Pancreas (tissue), 10 donors: ENCODE measurements at places on chromosomes 2 and 18.

DNA sequence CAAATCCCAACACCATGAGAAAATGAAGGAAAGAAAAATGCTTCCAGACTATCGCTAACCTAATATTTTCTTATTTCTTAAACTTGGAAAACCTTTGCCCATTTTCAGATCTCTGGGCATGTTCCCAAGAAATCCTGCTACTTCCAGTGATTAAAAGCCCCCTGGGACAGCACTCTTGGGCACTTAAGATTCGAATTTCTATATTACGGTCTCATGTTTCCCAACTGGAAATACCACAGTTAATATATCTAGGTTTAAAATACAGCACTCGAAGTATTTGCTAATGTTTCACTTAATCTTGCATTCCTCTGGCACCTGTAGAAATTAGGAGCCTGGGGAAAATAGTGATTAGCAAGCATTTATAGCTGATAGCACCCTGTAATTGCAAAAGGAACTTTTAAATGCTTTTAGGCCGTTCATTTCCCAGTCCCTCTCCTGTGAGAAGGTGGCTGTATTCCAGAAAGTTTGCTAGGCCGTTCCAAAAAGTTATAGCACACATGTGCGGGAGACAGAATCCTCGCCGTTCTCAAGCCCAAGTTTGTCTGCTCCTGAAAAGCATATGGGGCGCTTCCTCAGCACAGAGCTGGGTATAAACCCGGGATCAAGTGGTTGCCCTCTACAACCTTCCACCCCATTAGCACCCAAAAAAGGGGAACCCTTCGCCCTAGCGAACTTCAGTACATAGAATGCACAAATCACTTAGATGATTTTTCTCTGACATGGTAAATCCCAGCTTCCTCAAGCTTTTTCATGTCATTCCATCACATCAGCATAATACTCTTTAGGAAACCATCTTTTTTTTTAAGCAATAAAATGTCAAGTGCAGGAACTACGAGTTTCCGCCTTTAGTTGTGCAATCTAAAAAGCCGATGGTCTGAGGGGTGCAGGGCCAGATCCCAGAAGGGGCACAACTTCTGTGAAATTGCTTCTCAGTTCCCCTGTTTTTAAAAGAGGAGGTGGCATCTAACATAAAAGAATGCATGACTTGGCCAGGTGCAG lies 60.6 kb downstream of the DIPK1C start:
- no peak for DNase-seq

DNA sequence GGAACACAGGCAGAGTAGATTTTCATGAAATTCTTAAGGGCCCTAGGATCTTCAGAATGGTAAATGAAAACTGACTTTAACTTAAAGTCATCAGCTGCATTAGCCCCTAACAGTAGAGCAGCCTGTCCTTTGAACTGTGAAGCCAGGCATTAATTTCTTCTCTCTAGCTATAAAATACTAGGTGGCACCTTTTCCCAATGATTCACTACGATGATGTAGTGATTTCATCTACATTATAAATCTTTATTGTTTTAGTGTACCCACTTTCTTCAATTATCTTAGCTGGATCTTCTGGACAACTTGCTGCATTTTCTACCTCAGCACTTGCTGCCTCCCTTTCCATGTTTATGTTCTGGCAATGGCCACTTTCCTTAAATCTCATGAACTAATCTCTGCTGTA lies 290.5 kb downstream of the NOL4 start:
- no peak for DNase-seq

GRCh38 chr2:60569680-60570111 lies 16.2 kb upstream of the BCL11A start:
- no peak for DNase-seq

DNA sequence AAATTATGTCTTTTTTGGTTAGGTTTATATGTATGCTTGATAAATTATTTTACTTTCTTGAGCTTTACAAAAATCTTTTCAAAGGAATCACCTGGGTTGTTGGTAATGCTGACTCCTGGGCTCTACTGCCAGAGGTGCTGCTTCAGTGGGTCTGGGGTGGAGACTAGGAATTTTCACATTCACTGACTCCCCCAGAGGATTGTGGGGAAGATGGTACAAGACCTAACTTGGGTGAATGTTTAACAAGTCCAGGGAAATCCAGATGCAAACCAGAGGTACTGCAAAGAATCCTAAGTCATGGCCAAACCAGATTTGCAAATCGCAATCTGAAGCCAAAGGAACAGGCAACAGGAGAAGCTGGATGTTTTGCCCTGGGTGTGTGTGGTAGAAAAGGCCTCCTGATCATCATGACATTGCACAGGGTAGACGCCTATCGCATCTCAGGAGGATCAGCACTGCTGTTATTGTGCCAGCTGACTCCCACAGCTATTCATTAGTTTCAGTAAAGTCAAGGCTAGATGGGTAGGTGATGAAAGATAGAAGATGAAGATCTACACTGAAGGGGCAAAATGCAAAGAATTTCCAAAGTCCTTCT lies 185.2 kb downstream of the BARD1 start:
- no peak for DNase-seq

DNA sequence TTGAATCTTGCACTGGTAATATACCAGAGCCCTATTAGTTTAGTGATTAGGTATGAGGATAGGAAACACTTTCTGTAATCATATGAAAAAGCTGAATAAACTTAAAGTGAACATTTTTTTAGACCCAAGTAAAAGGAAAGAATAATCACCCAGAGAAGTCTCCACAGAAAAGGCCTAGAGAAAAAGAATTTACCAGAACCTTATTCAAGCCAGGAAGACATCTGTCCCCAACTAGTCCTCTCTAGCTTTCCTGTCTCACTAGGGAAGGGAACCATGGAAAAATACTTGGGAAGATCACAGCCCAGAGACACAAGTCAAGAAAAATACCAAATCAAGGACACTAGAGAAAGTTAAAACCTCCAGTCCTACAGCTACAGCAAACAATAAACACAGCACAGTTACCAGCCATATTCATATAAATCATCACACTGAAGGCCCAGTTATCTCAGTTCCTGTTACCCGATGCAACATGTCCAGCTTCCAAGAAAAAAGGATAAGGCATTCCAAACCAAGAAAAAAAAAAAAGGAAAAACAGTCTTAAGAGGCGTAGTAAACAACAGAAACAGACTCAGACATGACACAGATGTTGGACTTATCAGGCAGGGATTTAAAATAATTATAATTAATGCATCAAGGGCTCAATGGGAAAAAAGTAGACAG lies 461.5 kb downstream of the IRS1 start:
- no peak for DNase-seq

- no peak for DNase-seq
These were observed 2.5 kb upstream of the RAD51AP2 start for GRCh38 chr2:17520761-17521160.

DNA sequence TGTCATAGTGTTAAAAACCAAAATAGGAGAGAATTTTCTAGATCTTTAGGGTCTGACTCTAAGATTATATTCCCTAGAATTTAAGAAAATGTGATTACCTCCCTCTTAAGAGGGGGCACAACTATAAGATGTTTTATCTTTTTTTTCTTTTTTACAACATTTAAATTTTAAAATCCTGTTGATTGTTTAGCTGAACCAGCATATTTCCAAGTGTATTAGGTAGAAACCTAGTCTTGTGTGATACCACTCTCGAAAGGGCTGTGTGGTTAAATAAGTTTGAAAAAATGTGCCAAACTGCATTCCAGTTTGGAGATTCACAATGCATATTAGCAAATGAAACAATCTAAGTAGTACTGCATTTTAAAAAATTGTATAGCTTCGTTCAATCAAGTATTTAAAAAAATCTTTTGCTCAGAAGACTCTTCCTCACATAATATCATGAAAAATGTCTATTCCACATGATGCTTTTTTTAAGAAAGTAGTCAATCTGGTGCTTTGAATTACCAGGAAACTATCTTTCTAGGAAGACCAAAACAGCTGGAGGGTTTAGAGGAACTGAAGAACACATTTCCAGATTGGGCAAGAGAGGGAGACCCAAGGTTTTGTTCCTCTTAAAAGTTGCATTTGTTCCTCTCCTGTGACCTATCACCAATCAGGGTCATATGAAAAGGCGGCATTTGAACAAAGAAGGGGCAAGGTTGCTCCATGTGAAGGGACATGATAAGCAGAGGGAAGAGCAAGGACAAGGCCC lies 98.8 kb downstream of the DPP4 start:
- DNase-seq: no peak

DNA sequence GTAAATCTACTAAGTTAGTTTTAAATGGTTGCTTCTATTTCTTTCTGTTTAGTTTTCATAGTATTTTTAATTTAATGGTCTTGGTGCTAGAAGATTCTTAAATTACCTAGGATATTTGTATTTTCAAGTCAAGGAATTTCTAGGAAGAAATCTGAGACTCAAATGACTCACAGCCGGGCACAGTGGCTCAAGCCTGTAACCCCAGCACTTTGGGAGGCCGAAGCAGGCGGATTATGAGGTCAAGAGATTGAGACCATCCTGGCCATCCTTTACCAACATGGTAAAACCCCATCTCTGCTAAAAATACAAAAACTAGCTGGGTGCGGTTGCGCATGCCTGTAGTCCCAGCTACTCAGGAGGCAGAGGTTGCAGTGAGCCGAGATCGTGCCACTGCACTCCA lies 95.5 kb downstream of the C2orf74 start:
- DNase-seq: no peak

GRCh38 chr2:176656038-176656775 lies 387.0 kb downstream of the MTX2 start:
- DNase-seq: no peak

DNA sequence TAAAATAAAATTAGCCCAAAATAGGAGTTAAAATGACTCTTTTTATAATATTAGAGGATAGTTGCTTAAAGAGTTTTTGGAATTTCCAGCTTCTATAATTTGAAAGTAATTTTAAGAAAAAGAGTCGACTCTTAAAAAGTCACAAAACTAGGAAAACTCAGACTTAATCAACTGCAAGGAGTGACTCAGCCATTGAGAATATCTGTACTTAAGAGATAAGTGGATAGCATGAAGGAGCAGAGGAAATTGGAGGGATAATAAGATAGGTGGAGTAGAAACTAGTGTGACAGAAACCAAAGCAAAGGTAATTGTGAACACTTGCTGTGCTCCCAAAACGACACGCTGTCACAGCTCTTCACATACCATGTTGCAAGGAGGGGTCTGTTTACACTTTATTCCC lies 8.4 kb downstream of the RSAD2 start:
- no peak for DNase-seq

GRCh38 chr2:120125195-120125594 lies 98.0 kb downstream of the TMEM185B start:
- no peak for DNase-seq

- DNase-seq: no peak
These were observed 55.3 kb upstream of the ID2 start for GRCh38 chr2:8626572-8626971.

DNA sequence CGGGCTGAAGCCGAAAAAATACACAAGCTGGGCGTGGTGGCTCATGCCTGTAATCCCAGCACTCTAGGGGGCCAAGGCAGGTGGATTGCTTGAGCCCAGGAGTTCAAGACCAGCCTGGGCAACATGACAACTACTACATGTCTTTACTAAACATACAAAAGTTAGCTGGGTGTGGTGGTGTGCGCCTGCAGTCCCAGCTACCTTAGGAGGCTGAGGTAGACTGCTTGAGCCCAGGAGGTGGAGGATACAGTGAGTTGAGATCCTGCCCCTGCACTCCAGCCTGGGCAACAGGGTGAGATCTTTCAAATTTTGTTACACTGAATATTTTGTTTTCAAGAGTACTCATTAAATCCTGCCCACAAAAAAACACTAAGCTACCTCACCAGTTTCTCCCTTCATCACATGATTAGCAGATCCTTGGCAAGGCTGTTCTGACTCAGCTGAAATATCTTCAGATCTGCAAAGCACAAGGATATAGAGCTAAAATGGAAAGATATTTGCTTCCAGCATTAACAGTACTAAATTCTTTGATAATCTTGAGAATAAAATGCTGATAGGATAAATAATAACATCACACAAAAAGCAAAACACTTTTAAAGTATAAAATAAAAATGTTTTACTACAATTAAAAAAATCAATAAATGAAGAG lies 28.2 kb upstream of the MCM6 start:
- no peak for DNase-seq

GRCh38 chr2:25420820-25421237 lies 79.1 kb upstream of the DNMT3A start:
- no peak for DNase-seq

DNA sequence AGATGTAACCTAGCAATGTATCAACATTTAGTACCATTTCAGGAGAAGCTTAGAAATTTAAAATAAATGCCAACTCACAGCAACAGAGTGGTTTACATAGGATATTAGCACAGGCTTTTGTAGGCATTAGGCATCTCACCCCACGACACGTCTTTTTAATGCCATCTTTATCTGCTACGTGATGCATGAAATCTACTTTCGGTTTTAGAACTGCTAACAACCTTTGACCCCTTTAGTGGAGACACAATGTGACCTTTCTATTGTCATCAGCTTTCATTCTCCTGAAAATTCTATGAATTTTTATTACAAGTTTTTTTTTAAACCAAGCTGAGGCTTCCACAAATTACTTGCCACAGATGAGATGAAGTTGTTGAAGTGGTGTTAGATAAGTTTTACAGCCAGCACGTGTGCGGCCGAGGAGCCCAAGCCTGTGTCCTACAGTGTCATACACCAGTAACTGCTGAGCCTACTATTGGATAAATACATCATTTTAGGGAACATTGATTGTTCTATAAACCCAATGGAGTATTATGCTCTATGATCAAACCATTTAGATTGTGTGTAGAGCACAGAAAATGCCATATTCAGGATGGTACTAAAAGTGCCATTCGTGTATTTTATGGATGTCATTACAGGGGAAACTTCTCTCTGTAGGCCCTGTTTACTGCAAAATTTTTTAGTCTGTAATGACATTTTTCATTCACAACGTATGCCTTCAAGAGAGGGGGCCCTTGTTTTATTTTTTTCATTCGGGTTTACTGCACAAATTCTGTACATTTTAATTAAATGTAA lies 151.6 kb downstream of the PTGR3 start:
- DNase-seq: no peak

- DNase-seq: no peak
These were observed 728.7 kb upstream of the ID2 start for GRCh38 chr2:7953195-7953594.

DNA sequence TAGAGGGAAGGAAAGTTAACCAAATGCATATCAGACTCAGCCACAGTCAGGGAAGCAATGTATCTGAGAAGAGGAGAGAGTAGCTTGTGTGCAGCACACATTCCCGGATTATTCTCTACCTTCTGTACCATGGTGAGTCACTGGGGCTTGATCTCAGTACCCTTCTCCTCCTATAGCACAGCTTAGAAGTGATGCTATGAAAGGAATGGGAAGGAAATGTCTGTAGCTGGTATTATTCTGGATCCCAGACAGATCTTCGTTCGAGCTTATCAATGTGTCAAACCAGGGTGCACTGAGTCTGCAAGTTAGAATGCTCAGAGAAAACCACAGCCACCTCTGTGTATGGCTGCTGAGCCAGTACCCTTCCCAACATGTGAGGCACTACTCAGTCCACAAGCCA lies 88.0 kb upstream of the NFU1 start:
- DNase-seq: no peak
